ENCODE measurements at places on chromosomes 6 and 20. TPM values are rescaled to one million over a fixed set of nuclear protein-coding genes. Genes with fewer than 3 reads are reported as not detected.
A peak's percentile ranks its signal among the peaks of the same experiment; 100 is the strongest.

DNA sequence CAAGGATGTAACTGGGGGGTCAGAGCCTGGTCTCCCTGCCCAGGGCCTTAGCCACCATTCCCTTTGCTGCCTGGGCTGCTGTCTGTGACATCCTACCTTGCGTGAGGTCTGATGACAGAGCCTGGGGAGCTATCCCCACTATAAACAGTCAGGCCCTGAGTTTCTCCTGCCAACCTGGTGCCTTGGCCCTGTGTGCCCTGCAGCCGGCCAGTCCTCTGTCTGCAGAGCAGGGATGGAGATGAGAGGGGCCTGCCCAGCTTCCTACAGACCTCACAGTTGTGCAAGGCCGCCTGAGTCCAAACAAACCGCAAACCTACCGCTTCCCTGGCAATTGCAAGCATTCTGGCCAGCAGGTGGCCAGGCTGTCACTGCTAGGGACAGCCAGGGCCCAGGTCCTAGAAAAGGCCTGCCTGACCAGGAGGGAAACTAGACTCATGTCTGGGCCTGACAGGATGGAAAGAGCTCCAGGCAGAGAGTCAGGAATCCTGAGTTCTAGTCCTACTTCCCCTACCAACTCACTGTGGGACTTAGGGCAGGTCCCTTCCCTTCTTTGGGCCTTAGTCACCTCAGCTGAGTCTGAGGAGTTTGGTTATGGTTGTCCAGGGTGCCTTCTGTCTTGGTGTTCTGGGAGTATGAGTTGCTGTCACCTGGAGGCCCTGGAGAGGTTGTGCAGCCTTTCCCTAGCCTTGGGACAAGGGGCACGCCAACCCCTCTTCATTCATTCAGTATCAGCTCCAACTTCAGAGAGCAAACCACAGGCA, 86.2 kb downstream of the VEGFA start:
- DNase-seq, result no peak

DNA sequence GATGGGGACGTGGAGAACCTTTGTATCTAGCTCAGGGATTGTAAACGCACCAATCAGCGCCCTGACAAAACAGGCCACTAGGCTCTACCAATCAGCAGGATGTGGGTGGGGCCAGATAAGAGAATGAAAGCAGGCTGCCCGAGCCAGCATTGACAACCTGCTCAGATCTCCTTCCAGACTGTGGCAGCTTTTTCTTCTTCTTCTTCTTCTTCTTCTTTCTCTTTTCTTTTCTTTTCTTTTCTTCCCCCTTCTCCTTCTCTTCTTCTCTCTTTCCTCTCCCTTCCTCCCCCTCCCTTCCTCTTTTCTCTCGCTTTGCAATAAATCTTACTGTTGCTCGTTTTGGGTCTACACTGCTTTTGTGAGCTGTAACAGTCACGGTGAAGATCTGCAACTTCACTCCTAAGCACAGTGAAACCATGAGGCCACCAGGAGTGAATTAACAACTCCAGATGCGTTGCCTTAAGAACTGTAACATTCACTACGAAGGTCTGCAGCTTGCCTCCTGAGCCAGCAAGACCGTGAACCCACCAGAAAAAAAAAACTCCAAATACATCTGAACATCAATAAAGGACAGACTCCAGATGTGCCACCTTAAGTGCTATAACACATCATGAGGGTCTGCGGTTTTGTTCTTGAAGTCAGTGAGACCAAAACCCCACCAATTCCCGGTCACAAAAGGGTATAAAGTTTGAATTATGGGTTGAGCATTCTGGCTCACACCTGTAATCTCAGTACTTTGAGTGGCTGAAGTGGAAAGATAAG, 19.6 kb upstream of the SERPINB1 start:
- peak; percentile 55 for DNase-seq

Gene SLCO4A1
- not detected for polyA plus RNA-seq

Gene RPP40
- 6.9 TPM for polyA plus RNA-seq

DNA sequence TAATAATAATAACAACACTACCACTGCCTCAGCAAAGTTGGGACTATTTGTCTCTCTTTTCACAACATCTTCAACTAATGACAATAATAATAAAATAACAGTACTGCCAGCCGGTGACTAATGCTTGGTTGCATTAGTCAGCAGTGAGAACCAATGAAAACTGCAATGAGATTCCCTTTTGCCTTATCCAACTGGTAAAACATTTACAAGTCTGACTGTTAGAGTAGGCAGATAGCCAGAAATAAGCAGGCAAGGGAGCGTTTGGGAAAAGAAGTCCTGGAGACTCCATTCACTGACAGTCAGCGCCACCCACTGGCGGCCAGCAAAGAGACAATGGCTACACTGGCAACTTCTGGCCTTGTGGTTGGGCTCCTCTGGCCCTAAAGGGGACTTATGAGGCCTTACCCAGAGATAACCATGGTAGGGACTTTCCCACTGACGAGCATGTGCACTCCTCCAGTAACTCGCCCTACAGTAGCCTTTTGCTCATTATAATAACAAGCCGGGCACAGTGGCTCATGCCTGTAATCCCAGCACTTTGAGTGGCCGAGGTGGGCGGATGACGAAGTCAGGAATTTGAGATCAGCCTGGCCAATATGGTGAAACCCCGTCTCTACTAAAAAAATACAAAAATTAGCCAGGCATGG, 3.4 kb upstream of the NSFL1C start:
- no peak for DNase-seq

Gene RGS19
- 132 TPM for polyA plus RNA-seq

DNA sequence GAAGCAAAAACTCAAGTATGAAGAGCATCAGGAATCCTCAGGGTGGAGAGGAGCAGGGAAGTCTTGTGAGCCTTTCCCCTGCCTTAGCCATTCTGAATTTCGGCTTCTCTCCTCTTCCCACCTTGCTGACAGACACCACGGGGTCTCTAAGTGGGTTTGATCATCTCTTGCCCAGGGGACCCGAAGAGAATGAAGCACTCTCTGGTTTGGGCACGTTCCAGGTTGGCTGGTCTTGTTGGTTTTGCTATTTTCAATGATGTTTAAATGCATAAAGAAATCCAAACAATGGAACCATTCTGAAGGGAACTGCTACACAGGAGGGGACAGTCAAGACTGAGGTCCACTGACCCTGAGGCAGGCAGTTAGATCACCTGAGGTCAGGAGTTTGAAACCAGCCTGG, 131.7 kb downstream of the PXDC1 start:
- no peak for DNase-seq

- DNase-seq, result no peak
These were observed 94.5 kb downstream of the ZMYND8 start for GRCh38 chr20:47262008-47262364.

- no peak for DNase-seq
These were observed 83.8 kb downstream of the GJA10 start for GRCh38 chr6:89977808-89978748.
